SK-N-DZ (cell line): ENCODE measurements at places on chromosomes 7 and 10.

DNA sequence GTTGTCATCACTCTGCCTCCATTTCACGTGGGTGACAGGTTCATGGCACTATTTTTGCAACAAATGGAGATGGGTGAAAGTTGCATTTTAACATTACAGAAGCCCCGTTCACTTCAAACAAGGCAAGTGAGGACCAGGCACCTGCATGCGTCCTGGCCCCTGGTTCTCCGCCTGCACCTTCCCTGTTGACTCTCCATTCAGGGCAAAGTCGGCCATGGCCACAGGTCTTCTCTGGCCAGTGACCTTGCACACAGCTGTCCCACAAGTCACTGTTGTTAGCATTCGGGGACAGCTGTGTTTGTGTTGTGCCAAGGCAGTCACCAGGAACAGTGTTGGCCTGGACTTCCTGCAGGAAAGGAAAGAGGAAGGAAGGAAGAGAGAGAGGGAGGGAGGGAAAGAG, 554.9 kb downstream of the TCERG1L start:
- DNase-seq: no peak

- no peak for DNase-seq
These were observed 8.4 kb downstream of the NACAD start for GRCh38 chr7:45080265-45080957.

- no peak for DNase-seq
These were observed 596.0 kb upstream of the FOXK1 start for GRCh38 chr7:4085937-4086691.

- no peak for DNase-seq
These were observed 573 bp downstream of the TFR2 start for GRCh38 chr7:100640517-100641440.

DNA sequence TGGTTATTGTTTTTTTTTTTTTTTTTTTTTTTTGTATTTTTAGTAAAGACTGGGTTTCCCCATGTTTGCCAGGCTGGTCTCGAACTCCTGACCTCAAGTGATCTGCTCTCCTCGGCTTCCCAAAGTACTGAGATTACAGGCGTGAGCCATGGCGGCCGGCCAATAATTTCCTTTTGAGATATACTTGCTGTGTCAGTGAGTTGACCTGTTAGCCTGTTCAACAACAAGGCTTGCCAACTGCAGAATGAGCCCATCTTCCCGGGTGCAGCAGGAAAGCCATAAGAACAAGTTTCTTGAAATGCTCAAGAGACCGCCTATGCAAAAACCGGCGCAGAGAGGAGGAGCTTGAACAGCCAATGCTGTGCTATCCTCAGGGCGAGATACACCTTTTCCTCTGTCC, 112.5 kb downstream of the PRPF18 start:
- no peak for DNase-seq

DNA sequence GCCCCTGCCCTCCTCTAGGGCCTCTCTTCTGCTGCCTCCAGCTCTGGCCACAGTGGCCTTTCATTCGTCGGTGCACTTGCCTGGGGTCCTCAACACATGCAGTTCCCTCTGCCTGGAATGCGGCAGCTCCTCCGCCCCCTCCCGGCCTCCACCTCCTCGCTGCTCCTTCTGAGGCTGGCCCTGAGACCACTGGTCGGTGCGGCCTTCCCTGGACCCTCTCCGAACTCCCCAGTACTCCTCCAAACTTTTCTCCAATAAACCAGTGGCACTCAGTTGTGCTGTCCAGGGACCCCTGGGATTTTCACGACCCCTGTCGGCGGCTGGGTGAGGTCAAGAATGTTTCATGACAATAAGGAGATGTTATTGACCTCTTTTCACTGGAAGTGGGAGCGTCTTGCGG, 53.5 kb downstream of the BMS1 start:
- DNase-seq: no peak

GRCh38 chr7:11176985-11177555, 203.4 kb downstream of the PHF14 start:
- no peak for DNase-seq

GRCh38 chr7:67983486-67983885, 986.9 kb downstream of the TYW1 start:
- DNase-seq: no peak

GRCh38 chr10:32882076-32882475, 76.0 kb downstream of the ITGB1 start:
- DNase-seq: no peak

- DNase-seq: no peak
These were observed 54.5 kb upstream of the PRPS1L1 start for GRCh38 chr7:18082169-18082568.

- DNase-seq: no peak
These were observed 92.7 kb downstream of the FAM53B start for GRCh38 chr10:124651402-124651891.

- peak; percentile 66 for DNase-seq
These were observed 2.2 kb downstream of the TRIL start for GRCh38 chr7:28955718-28956607.

- peak; percentile 50 for DNase-seq
These were observed 20.3 kb downstream of the CFAP46 start for GRCh38 chr10:132921818-132922807.

DNA sequence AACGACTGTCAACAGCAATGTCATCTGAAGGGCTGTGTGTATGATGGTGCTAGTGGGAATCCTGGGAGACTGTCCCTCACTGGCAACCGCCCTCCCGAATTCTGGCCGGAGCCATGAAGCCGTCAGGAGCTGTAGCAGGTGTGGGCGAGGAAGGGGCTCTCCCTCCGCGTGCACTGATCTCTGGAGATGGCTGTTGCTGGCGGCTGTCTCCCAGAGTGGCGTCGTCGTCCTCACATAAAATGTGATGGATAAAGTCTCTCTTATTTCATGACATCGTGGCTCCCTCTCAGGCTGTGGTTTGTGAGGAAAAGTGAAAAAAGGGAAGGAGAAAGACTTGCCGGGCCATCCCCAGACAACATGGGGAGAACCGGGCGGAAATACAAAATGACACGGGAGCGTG, 216.5 kb downstream of the DNAJB6 start:
- no peak for DNase-seq

GRCh38 chr7:109996927-109997326, 1094.0 kb upstream of the LRRN3 start:
- no peak for DNase-seq

DNA sequence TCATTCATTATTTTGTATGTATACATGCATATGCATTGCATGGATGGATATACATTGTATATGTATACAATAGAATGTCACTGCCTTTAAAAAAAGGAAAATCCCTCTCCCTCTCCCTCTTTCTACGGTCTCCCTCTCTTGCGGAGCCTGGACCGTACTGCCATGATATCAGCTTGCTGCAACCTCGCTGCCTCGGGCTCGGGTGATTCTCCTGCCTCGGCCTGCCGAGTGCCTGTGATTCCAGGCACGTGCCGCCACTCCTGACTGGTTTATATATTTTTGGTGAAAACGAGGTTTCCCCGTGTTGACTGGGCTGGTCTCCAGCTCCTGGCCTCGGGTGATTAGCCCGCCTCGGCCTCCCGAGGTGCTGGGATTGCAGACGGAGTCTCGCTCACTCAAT, 24.4 kb downstream of the IPMK start:
- DNase-seq: no peak

GRCh38 chr10:44886966-44887365, 24.2 kb upstream of the TMEM72 start:
- no peak for DNase-seq

- no peak for DNase-seq
These were observed 13.1 kb downstream of the NPTX2 start for GRCh38 chr7:98630149-98630548.

- DNase-seq: no peak
These were observed 155.4 kb downstream of the ZPBP start for GRCh38 chr7:49937608-49938007.

DNA sequence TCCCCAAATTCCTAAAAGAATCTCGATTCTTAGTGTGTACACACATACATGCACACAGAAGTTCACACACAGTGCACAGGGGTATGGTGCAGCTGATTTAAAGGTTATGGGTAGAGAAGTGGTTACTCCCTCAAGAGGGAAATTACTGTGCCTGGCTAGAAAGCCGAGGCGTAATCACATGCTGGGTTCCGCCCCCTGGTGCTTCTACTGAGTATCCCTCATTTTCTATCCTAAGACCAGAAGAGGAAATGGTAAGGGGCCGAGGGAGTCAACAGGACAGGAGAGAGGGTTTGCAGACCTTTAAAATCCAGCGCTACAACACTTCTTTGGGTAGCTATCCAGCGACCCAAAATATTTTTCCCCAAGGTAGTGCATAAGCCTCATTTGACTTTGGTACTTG, 147.3 kb upstream of the TMEM196 start:
- no peak for DNase-seq

DNA sequence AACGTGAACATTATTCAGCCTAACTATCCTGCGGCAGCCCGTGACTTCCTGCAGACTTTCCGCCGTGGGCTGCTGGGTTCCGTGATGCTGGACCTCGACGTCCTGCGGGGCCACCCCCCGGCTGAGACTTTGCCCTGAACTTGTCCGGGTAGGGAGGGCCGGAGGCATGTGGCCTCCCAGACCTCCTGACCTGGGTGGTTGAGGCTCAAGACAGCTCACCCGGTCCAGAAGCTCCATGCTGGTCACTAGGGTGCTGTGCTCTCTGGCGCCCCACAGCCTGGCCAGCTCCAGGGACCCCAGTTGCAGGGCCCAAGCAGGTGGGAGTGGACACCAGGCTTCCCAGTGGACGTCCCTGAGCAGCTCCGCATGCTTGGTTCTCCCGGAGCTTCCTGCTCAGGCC, 4.4 kb downstream of the SPRN start:
- no peak for DNase-seq

GRCh38 chr7:6442114-6442513, 5.6 kb downstream of the DAGLB start:
- no peak for DNase-seq

GRCh38 chr7:46301677-46302076, 380.6 kb upstream of the IGFBP3 start:
- no peak for DNase-seq

DNA sequence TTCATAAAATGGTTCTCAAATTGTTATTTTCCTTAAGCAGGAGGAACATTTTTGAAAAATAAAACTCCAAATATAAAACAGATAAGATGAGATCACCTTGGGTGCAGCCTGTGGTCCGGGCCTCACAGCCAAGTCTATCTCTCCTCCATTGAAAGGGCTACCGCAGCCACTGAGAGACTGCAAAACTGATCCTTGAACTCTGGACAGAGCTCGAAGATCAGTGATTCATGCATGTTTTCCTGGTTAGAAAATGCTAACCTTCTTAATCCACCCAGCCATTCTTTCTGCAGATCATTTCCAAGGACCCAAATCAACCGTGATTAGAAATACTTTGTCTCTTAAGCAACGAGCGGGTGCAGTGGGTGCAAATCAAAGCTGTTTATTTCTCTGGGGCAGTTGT, 378.8 kb downstream of the PLXDC2 start:
- DNase-seq: no peak

DNA sequence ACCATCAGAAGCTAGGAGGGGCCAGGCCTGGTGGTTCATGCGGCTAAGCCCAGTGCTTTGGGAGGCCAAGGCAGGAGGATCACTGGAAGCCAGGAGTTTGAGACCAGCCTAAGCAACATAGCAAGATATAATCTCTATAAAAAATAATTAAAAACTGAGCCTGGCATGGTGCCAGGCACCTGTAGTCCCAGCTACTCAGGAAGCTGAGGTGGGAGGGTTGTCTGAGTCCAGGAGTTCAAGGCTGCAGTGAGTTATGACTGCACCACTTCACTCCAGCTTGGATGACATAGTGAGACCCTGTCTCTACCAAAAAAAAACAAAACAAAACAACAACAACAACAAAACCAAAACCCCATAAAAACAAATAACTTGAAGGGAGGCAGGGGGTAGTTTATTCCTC, 172.9 kb upstream of the FAM171A1 start:
- DNase-seq: no peak

DNA sequence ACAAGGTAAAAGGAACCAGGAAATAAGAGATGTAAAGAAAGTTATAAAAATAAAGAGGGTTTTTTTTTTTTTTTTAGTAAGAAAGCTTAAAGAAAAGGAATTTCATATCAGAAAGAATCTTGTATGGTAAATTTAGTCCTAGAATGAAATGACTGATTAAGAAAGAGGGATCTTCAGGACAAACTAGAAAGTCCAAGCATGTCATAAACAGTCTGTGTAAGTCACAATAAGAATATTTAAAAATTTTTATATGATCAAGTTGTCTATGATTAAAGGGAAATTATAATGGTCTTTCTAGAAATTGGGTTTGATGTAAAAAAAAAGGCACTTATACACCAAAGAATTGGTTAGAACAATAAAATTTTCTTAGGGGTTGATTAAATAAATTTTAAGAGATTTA, 289.5 kb downstream of the XPNPEP1 start:
- DNase-seq: no peak

DNA sequence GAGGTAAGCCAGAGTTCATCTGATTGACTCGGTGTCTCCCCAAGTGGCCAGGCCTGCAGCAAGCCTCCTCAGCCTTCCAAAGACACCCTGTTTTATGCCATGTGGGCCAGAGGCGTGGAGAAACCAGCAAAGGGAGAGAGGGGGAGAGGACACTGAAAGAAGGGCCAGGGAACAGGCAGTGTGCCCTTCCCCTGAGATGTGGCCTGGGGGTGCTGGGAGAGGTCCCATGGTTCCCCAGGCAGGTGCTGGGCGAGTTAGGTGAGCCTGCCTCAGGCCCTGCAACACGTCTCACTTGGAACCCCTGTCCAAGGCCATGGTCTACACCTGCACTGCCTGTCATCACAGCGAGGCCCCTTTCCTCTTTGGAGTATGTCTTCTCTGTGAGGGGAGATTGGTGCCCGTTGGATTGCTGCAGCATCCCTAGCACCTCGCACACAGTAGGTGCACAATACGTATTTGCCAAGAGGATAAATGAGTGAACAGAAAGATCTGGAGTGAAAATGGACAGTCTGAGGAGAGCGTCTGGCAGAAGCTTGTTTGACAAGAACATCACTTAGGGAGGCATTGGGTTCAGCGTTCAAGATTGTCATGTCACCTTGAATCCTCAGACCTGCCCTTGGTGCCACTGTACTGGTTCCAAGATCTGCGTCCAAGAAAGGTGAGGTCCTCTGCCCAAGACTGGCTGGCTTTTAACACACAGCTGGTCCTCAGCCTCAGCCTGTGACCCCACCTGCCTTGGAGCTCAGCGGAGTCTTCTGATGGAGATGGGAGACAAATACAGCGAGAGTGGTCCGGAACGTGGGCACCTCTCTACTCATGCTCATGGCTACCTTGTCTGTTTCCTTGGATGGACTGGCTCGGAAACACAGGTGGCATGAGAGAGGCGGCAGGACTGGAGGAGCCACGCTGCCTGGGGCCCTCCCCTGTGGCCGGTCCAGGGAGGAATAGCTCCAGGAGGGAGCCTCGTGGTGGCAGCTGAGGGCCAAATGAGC, 39.8 kb upstream of the NUB1 start:
- DNase-seq: no peak

- DNase-seq: no peak
These were observed 175.3 kb downstream of the RAPGEF5 start for GRCh38 chr7:22181663-22182062.

GRCh38 chr7:128131731-128132130, 100.5 kb upstream of the LRRC4 start:
- DNase-seq: no peak

GRCh38 chr7:64307254-64308015, 6.3 kb upstream of the ZNF736 start:
- peak; percentile 98 for DNase-seq

- no peak for DNase-seq
These were observed 47.4 kb downstream of the NRP1 start for GRCh38 chr10:33287112-33287511.
